ENCODE measurements at places on chromosomes 7 and 10.

DNA sequence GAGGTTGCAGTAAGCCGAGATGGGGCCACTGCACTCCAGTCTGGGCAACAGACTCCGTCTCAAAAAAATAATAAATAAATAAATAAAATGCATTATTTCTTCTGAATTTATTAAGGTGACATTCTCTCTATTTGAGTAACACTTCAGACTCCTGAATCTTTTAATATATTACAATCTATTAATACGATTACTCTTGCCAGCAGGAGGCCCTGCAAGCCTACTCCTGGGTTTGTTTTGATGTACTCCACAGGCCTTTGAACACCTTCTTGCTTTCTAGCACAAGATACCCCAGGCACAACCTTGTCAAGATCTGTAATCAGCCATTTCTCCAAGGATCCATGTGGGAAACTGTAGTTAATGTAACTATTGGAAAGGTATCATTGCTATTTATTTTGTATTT, 63.5 kb downstream of the COBL start:
- no peak for DNase-seq

GRCh38 chr10:15427843-15428414, 56.8 kb upstream of the FAM171A1 start:
- DNase-seq: no peak

GRCh38 chr10:73494213-73494612, 1.6 kb downstream of the PPP3CB start:
- DNase-seq: no peak

DNA sequence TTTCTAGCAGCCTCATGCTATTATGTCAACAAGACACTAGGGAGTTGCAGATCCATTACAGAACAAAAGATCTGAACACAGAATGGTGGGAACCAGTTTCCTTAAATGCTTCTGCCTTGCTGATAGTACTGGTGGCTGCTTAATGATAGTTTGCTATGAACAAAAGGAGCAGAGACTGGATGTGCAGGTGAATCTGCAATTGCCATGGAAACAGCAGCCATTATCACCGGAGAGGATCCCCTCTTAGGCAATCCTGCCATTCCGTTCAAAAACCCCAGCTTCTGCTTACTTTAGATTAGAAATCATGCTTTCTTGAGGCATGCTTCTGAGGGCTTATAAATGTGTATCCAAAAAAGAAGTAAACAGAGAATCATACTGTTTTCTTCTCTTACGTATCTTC, 80.0 kb upstream of the PRKAR2B start:
- no peak for DNase-seq

DNA sequence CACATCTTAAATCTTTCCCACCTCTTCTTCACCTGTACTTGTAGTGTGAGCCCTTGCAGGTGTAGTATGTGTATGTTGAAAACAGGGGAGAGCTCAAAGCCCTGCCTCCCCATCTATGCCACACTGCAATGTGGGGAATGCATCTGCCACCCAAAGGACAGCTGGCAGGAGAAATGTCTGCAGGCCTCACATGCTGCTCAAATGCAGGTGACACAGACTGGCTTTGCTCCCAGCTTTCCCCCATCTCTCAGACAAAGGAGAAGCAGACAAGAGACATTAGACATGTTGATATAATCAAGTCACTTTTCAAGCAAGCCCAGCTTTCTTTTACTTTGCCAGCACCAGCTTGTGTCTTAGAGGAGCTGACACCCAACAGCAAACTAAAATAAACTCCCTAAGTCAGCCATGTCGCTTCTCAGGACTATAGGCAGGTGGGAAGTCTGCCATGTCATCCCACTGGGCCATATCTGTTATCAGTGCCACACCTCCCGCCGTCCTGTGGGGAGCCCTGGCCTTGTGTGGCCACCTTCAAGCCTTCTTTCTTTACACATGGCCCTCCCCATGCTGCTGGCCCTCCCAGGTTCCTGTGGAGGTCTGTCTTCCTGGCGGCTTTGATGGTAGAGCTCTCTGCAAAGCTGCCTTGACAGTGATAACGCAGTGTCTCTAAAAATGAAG, 102.1 kb downstream of the CXCL12 start:
- no peak for DNase-seq

DNA sequence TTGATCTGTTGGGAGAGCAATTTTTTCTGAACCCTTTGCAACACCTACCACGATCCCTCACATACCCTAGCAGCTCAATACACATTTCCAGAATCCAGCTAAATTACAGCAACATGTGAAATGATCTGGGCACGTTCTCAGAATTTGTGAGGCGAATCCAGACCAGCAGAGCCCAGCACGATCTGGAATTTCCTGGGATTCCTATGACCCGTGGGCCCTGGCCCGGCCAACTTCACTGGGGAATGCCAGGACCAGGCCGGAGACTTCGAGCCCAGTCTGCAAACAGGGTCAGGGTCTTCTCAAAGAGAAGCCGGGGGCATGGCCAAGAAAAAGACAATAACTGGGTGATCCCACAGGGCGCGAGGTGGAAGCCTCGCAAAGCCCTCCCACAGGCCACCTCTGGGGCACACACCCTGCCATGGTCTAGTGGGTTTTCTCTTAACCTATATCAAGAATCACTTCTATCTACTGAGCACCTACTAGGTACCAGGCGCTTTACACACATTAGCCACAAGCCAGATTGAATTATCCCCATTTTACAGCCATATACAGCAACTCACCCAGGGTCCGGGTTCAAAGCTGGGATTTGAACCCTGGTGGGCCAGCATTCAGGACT, 33.8 kb downstream of the FAM53B start:
- DNase-seq: no peak
